ENCODE measurements at places on chromosomes 1 and 21.

DNA sequence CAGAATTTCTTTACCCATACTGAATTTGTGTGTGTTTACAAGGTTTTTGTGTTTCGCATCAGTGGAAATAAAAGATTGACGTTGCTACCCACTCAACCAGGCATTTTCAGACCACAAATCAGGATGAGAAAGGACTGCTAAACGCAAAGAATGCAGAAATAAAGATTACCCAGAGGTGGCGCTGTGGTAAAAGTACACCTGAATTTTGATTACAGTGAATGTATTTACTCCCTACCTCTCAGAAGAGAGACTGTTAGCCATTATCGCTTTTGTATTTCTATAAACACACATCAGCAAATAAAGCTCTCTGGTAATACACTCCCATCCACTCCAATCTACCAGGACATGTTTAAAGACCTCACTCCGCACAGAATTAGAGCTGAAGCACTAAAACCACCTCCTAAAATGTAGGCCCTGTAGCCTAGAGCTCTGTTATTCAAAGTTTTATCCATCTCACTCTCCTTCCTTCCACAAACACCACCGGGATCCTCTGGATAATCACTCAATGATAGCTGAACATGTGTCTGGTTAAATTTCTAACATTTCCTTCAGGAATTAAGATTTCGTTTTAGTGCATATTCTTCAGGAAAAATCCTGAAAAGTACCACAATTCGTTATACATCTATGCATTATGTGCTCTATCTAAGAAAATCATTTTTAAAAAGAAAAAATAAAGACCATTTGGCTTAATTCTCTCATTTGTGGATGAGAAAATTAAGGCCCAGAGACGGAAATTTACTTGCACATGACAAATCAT, 2.5 kb upstream of the LMO4 start:
- DNase-seq = peak; percentile 58

DNA sequence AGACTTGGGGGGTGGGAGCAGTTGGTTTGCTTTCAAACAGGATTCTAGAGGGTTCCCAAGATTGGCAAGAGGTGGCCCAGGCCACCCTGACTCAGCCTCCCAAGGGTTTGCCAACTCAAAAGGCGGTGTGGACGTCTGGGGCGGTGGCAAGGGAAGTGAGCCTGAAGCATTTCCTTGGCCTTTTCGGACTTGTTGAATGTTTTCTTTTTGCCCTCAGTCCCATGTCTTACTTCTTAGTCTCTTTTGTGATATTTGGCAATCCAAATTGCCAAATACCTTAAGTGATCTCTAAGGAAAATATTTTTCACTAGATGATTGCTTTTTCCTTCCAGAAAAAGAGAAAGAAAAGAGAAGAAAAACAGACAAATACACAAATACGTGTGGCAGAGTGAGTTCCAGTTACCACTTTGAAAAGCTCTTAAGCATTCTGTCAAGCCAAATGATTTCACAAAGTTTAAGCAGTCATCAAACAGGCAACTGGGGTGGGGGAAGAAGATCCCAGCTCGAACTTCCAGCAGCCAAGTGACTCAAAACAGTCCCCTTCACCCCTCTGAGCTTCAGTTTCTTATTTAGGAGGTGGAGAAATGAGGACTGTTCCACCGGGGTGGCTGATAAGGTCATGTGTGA, 374.6 kb upstream of the USP24 start:
- DNase-seq = no peak

- DNase-seq = no peak
These were observed 29.1 kb upstream of the IFNGR2 start for GRCh38 chr21:33374080-33374449.

- no peak for DNase-seq
These were observed 84.2 kb downstream of the LACTBL1 start for GRCh38 chr1:22888320-22889075.

DNA sequence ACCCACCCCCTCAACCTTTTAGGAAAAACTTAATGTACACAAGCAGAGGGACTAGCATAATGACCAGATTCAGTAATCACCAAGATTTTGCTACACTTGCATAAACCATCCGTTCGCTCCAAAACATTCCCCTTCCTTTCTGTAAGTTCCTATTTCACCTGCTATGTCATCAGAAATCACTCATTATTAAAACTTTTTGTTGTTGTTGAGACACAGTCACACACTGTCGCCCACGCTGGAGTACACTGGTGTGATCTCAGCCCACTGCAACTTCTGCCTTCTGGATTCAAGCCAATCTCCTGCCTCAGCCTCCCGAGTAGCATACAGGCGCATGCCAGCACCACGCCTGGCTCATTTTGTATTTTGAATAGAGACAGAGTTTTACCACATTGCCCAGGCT, 3.4 kb downstream of the MRPL20 start:
- no peak for DNase-seq

GRCh38 chr1:192311281-192311680, 5.5 kb upstream of the RGS21 start:
- peak; percentile 2 for DNase-seq

GRCh38 chr1:22778862-22779520, 68.4 kb downstream of the EPHB2 start:
- no peak for DNase-seq

DNA sequence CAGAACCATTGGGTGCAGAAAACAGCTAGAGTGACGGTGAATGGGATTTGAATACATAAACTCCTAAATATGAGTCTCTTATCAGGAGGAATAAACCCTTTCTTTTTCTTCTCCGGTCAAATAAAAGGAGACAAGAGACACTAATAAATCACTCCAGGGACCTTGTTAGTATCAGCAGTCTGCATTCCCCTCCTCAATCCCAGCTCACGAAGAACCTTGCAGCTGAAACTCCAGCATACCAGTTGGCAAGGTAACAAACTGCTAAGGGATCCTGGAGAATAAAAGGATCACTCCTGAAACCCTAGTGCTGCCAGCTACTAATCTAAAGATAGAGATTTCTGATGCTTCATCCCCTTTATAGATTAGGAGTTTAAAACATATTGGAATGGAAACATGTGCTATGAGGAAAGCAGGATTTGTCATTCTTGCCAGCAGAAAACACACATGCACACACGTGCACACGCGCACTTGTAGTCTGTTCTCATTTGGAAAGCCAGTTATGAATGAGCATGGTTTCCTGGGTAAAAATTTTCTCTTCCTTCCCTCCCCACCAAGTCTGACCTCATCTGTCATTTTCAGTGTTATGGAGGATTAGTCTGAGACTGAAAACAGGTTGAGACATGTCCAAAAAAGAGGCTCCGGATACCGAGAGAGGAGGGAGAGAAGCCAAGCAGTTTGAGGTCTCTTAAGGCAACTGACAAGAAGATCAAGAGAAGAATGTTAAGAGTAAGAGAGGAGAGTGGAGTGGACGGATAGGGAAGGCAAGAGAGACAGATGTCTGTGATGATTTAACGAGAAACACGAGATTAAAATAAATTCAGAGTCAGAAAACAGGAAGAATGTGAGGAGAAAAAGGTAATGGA, 10.9 kb downstream of the IER5 start:
- no peak for DNase-seq

- DNase-seq = no peak
These were observed 76.7 kb downstream of the GFI1 start for GRCh38 chr1:92409946-92410549.

DNA sequence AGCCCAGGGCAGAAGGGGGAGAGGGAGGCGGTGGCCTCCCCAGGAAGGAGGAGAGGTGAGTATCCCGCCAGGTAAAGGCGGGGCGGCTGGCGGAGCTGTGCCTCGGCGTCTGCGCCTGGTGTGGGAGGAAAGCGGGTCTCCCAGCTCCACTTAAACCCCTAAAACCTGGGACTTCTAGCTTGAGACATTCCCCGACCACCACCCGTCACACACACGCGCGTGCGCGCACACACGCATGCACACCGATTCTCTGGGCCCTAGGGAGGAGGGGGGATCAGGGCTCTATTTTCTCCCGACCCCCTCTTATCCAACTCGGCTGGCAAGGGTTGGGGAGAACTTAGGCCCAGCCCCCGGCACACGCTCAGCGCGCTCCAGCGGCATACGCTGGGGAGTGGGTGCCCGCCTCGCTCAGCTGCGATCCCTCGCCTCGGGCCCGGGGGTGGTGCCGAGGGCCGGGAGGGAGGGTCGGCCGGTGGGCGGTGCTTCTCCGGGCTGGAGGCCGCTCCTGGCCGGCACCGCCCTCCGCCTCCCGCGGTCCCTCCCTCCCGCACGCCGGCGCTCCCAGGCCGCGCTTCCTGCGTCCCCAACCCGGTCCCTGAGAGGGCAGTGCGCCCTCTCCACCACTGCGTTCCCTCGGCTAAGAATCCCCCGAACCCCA, at the start of gene TMEM51:
TSS of gene TMEM51 (plus strand) at position 564 of the 658 bp plus-strand sequence. CDS start 61,341 bp downstream, outside the sequence.
- DNase-seq = no peak

- no peak for DNase-seq
These were observed 15.3 kb upstream of the ZNF678 start for GRCh38 chr1:227548119-227548397.

- DNase-seq = no peak
These were observed 141.7 kb upstream of the NRIP1 start for GRCh38 chr21:15206514-15206913.

DNA sequence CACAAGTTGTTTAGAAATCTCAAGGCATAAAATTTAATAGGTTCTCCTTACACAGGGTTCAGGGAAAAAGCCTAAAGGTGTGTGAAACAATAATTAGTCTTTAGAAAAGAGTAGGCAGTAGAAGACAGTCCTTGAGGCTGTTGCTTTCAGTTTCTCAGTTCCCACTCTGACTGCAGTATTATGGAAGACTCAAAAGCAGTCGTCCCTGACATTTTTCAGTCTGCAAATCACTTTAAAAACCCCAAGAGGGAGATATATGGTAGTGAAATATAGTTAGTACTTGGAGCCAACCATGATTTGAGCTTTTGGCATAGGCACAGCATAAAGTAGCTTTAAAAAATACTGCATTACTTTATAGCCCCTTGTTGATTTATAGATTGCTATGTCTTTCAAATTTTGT, 299.7 kb downstream of the OLFM3 start:
- no peak for DNase-seq

GRCh38 chr1:58883888-58884482, 100.1 kb upstream of the JUN start:
- DNase-seq = no peak

GRCh38 chr1:14928886-14929546, 224.5 kb upstream of the TMEM51 start:
- no peak for DNase-seq

- DNase-seq = no peak
These were observed 291.1 kb downstream of the PCP4 start for GRCh38 chr21:40158366-40158765.

- no peak for DNase-seq
These were observed 3.0 kb upstream of the SUMO3 start for GRCh38 chr21:44820851-44821250.

- DNase-seq = no peak
These were observed 21.0 kb downstream of the CD2 start for GRCh38 chr1:116775116-116775752.

GRCh38 chr1:23097316-23097715, 71.3 kb downstream of the LUZP1 start:
- no peak for DNase-seq

DNA sequence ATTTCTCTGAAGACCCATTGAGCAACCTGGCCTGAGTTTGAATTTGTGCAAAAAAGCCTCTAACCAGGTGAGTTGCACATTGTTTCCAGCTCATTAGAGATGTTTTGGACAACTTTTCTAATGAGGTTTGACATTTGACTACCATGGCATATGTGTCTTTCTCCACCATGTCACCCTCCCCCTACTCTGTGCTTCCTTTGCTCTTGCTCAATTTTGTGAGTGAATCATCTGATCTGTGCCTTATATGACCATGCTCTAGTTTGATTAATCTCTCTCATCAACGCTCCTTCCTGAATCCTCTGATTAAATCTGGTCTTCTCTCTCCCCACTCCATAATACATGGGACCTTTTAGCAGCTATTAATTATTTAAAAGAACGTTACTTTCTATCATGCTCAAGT, 144.8 kb upstream of the SAMSN1 start:
- peak; percentile 13 for DNase-seq

- peak; percentile 57 for DNase-seq
These were observed 22.9 kb downstream of the SAMSN1 start for GRCh38 chr21:14523234-14523633.

GRCh38 chr1:9816199-9816598, 7.6 kb downstream of the CLSTN1 start:
- no peak for DNase-seq

- DNase-seq = peak; percentile 94
These were observed 69.0 kb downstream of the SLC35A3 start for GRCh38 chr1:100038660-100039287.

All from CD4-positive, alpha-beta T cell treated with Interferon alpha-2 for 1 hour (primary cell).